ENCODE measurements at places on chromosomes 4 and X.
A peak's percentile ranks its signal among the peaks of the same experiment; 100 is the strongest.

DNA sequence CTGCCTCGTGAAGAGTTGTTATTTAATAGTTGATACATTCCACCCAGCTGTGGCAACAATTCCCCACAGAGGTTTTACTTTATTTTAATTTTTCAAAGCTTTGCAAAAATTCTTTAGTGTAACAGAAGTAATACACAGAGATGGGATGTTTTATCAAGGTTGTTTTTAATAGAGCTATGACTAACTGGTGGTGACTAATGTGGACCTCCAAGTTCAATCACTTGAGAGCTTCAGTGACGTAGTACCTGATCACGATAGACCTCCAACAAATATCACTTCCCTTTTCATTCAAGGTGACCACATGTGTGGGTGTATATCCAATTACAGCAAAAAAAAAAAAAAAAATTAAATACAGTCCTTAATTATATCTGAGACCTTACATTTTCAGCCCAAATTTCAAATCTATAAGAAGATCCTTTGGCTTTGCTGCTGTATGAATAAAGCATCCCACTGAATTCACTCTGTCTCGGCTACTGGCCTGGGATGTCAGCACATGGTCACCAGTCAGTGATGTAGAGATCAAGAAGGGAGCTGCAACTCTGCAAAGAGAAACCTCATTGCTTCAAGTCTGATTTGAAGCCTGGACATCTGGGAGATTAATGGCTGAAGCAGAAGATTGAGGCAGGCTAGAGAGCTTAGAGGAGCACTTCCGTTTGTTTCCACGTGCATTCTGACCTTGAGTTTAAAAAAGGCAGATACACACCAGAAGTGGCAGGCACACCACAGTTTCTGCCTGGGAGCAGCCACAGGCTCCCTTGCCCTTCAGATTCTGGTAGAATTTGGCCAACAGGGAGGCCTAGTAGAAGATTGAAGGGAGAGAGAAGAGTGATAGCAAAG lies 345.9 kb upstream of the NOCT start:
- DNase-seq = no peak

- DNase-seq = no peak
These were observed 167.7 kb downstream of the DCAF12L2 start for GRCh38 chrX:125998432-125998831.

GRCh38 chrX:53195401-53195800 lies 29.6 kb downstream of the KDM5C start:
- no peak for DNase-seq

DNA sequence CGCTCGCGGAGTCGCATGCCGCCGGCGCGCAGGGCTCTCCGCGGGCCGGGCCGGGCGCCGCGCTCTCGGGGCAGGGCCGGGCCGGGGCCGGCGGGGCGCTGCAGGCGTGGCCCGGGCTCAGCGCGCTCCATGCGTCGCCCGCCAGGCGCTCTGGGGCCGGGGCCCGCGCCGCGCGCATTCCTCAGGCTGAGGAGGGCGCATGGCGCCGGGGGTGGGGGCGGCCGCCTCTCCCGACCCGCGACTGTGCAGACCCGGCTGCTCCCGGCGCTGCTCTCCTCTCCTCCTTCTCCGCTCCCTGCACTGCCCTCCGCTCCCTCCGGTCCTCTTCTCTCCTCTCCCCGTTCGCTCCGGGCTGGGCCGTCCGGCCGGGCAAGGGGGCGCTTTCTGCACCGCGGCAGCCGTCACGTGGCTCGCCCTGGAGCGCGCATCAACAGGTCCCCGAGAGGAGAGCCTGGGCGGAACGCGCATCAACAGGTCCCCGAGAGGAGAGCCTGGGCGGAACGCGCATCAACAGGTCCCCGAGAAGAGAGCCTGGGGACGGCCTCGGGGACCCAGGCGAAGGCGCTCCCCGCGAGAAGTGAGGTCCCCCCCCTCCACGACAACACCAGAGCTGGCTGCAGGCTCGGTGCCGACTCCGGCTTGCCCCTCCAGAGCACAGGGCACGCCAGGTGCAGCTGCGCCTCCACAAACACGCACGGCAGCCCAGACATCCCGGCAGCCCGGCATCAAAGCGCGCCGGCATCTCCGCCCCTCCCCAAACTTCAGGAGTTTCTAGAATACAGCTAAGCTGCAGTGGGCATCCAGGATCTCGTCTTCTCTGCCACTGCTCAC lies 12.9 kb downstream of the PPP2R3B start:
- DNase-seq = peak; percentile 66

DNA sequence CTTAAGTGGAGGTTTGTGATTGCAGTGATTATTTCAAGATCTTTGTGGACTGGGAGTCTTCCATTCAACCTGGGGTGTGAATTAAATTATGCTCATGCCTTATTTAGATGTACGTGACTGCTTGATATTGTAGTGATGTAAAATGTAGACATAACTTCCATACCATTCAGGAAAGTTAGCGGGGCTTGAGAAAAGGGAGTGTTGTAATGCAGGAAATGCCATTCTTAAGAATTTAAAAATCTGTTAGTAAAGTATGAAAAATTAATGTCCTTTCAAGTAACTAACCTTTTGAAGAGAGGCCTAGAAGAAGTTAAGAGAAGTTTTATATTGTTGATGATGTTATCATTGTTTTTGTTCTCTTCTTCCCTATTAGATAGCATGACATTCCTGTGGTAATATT lies 318.2 kb downstream of the CCSER1 start:
- DNase-seq = no peak

DNA sequence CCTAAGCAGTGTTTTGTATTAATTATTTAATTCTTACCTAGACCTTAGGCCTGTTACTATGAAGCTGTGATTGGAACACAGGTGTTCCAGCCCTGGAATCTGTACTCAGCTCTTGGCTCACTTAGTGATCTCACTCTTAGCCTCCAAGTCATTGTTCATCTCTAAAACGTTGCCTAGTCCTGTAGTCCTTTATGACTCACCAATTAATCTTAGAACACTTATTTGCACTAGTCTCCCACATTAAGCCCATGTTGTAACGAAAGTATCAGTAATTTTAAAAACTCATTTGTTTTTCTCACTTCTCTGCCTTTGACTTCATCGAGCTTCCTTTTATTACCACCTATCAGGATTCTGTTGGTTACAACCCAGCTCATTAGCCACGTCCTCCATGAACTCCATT lies 1224.7 kb upstream of the TENM3 start:
- no peak for DNase-seq

DNA sequence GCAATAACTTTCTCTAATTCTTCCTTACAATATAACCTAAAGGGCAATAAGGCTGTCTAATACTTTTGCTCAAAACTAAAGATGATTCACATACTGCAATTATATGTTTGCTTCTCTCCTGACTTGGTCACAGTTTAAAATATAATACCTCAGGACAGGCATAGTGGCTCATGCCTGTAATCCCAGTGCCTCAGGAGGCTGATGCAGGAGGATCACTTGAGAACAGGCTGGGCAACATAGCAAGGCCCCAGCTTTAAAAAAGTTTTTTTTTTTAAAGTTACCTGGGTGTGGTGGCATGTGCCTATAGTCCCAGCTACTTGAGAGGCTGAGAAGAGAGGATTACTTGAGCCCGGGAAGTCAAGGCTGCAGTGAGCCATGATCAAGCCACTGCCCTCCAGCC lies 229.7 kb upstream of the GALNT7 start:
- no peak for DNase-seq

GRCh38 chr4:94889523-94889922 lies 131.8 kb downstream of the BMPR1B start:
- no peak for DNase-seq

DNA sequence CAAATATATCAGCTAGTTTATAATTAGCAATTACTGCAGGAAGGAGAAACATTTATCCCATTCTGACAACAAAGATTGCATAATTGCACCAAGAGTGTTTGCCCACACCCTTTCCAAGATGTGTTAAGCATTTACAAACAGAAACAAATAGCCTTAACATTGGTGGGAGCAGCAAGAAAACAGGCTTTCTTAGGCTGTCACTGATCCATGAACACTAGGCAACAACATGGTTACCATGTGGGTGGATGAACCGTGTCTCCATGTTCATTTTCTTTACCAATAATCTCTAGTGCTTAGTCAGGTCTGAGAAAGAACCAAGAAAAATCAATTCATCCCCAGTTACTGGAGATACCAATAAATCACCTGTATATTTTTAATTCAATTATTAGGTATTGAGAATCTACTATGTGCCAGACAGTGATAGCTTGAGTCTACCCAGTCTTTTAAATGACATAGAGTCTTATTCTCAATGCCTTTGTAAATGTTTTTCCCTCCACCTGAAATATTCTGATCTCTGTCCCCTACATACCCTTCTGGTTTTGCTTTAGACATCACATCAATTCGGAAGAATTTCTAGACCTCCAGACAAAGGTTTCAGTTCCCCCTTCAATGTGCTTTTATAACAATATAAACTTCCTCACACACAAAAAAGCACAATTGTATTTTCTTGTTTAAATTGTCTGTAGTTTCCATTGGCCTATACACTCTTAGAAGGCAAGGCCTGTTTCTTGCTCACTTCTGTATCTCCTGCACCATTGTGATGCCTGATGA lies 286.6 kb downstream of the PPP1R2C start:
- no peak for DNase-seq

DNA sequence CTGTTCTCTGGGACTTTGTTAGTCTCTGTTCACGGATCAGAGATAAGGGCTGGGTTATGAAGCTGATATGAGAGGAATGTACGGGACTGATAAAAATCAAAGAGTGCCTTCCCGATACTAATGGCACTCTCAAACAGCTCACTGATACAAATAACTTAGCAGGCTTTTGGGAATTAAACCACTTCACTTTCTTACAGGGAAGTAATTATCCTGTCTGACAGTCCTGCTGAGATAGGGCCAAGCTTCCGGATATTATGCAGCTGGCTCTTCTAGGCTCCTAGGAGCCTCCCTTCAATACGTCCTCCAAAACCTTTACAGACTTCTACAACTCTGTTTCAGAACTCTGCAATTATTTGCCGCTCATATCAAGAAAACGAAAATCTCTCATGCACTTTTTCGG lies 418.0 kb downstream of the NLGN4X start:
- DNase-seq = no peak

GRCh38 chr4:25811374-25811690 lies 51.5 kb downstream of the SEL1L3 start:
- no peak for DNase-seq

DNA sequence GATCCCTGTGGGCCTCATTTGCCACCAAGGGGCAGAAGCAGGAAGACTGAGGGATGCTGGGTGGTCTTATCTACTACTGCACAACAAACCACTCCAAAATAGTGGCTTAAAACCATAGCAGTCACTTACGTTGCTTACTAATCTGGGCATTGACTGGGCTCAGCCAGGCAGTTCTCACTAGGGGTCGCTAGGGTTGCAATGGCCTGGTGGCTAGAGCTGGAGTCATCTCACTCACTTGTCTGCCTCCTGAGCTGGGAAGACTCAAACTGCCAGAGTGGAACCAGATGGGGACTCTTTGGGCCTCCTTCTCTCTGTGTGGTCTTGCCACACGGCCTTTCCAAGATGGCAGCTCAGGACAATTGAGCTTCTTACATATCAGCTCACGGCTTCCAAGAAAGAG lies 216.3 kb upstream of the BCOR start:
- no peak for DNase-seq

DNA sequence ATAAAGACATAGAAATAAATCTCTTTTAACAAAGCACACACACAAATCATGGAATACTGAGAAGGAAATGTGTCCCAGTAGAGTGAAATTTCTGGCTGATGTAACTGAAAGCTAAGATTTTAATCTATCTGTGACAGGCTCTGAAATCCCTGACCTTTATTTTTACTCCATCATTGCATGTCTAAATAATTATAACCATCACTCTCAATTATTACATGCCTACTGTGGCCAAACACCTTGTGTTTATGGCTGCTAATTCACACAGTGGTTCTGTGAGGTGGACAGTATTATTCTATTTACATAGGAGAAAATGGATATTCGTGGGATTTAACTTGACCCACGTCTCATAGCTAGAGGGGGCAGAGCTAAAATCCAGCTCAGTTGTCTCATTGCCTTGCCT lies 438.1 kb downstream of the TLL1 start:
- no peak for DNase-seq

- DNase-seq = no peak
These were observed 826.0 kb downstream of the RAB28 start for GRCh38 chr4:12658146-12658545.

GRCh38 chr4:51831133-51831532 lies 11.8 kb upstream of the DCUN1D4 start:
- DNase-seq = peak; percentile 42

DNA sequence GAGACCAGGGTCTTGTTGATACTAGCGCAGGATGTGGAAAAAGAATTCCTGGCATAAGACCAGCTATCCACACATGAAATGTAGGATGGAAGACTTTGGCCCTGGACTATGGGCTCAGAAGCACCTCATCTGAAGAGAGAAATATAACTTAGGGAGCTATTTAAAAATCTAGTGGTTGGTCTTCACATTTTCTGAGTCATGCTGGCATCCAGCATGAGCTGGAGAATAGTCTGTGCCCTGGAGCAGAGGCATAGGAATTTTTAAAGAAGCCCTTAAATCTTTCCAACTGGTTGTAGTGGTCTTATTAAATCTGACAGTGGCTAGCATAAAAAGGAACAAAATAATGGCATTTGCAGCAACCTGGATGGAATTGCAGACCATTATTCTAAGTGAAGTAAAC lies 86.3 kb downstream of the SMARCA5 start:
- no peak for DNase-seq

GRCh38 chr4:7411896-7412553 lies 22.7 kb downstream of the PSAPL1 start:
- no peak for DNase-seq

DNA sequence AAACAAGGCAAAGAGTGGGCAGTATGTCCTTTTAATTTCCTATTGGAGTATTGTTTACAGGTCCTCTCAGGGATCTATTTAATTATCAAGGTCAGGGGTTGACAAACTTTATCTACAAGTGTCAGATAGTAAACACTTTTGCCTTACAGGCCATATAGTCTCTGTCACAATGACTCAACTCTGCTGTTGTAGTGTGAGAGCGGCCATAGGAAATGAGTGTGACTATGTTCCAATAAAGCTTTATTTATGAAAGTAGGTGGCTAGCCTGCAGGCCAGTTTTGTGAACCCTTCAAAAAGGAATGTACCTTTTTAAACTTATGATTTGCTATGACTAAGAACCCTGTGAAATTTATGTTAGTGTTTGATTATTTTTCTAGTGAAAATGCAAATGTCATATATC lies 156.1 kb downstream of the GPAT3 start:
- no peak for DNase-seq

- DNase-seq = no peak
These were observed 224.2 kb downstream of the PTTG2 start for GRCh38 chr4:38184404-38184803.

DNA sequence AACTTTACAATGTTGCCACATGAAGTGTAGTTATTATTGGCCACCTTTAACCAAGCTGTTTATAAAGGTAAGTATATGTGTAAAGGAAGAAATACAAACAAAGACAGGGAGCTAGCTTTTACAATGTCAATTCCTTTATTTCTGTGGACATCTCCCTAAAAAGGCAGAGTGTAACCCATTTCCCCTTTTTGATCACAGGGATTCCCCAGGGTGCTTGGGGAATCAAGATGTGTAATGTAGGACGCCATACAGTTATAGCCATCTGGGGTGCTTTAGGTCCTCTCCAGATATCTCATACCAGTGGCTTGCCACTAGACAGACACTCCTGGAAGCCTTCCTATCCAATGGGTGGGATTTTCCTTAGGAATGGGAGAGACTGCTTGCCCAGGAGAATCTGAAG lies 4.2 kb upstream of the CUL4B start:
- DNase-seq = no peak

- DNase-seq = no peak
These were observed 2.4 kb upstream of the IRAK1 start for GRCh38 chrX:154022108-154022507.

GRCh38 chr4:124890522-124890921 lies 178.0 kb upstream of the ANKRD50 start:
- DNase-seq = no peak

- no peak for DNase-seq
These were observed 602.7 kb upstream of the PCDH7 start for GRCh38 chr4:30117433-30117832.
